ENCODE measurements at places on chromosomes 13 and 19.

GRCh38 chr19:18487576-18488402, 34.1 kb downstream of the ELL start:
- no peak for DNase-seq

- no peak for DNase-seq
Measured at GRCh38 chr13:113784645-113785024, 25.6 kb downstream of the TMEM255B start.

DNA sequence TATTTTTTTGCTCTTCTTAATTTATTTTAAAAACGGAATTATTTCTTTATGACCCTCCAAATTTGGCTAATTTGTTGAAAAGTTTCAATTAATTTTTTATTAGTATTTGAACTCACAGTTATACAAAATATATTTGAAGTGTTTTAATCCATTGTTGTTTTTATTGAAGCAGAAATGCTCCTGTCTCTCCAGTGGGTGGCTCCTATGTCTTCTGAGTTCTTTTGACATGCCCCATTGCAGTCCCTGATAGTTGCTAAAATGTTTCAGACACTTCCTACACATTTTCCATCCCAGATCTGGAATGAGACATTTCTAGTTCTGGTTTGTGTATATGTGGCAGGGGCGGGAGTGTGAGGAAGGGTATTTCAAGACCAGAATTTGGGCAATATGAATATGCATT, 579.4 kb upstream of the PRR20A start:
- DNase-seq = peak; percentile 68

- DNase-seq = no peak
Measured at GRCh38 chr19:20273951-20274570, 107.0 kb downstream of the ZNF486 start.

- DNase-seq = no peak
Measured at GRCh38 chr19:29593869-29594268, 12.2 kb upstream of the POP4 start.

DNA sequence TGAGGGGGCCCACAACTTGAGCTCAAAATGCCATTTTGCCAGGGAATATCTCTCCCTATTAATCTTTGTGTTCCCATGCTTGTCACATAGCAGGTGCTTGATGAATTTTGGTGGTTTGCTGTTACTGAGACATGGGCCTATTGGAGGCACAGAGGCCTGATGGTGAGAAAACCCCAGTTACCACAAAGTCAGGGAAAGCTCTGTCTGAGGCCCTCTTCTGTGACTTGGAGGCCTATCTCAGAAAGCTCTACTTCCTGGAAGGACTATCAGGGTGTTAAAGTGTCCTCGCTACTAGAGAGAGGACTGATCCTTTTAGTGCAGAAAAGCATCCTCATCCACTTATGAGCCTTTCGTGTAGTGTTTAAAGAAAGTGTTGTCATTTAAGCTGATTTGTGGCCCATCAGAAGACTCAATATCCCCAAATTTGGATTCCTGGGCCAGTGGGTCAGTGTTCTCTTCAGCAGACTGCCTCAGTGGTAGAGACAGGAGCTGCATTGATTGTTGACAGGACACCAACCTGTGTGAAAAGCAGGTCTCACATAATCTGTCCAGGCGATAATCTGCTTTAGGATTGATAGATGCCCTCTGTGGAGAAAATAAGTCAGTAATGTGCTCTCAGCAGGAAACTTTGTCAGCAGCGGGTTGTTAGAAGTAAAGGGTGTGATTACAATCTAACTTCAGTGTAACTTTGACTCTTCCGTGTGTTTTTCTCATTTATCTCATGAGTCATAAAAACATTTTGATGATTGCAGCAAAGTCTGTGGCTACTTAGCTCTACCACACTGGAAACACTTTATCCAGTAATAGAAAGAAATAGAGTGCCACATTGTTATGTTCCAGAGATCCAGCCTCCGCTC, 121.0 kb downstream of the AKAP11 start:
- DNase-seq = no peak

- no peak for DNase-seq
Measured at GRCh38 chr13:29716493-29716892, 121.0 kb upstream of the SLC7A1 start.

DNA sequence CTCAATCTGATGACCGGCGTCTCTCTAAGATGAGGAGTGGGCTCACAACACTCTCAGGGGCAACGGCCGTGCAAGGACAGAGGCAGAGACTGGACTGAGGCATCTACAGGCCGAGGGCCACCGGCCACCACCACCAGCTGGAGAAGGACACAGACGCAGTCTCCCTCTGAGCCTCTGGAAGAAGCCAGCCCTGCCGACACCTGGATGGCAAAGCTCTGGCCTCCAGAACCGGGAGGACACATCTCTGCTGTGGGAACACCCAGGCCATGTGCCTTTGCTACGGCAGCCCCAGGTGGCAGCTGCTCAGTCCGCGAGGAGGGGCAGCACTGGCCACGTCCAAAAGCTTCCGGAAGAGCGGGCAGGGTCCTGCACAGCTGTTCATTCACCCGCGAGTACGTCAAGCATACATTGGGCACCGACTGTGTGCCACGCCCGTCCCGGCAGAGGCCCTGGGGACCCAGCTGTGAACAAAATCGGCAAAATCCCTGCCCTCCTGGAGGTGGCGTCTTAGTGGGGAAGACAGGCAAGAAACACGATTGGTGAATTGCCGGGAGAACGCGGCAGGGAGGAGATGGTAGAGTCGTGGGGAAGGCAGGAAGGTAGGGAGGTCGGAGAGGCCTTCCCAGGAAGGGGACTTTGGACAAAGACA, 17.1 kb downstream of the C2CD4C start:
- no peak for DNase-seq

- peak; percentile 53 for DNase-seq
Measured at GRCh38 chr13:28527629-28528028, 32.7 kb upstream of the FLT1 start.

DNA sequence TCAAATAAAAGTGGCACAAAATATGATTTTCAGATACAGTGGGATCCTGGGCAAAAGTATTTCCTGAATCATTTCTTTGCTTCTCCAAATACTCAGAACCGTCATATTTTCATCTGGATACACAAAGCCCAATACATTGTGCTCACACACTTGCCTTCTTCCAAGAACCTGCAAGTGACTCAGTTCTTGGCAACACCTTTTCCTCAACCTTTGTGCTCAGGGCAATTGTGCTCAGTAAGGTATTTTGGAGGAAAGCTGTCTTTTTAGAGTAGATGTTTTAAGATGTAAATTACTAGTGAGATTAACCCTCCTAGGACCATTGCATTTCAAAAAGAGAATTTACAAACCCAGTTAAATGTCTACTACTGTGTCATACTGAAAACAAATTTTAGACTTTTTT, 233.5 kb downstream of the EFNB2 start:
- no peak for DNase-seq

DNA sequence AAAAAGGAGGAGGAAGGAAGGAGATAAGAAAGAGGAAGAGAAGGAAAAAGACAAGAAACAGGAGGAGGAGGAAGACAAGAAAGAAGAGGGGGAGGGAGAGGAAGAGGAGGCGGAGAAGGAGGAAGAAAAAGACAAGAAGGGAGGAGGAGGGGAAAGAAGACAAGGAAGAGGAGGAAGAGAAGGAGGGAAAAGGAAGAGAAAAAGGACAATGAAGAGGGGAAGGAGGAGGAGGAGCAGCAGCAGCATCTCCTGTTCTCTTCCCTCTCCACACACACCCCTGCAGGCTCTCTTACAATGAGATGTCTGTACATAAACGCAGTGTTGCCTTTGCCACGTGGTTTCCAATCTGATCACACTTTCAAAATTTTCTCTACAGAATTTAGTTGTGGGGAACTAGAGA, 66.6 kb downstream of the RUBCNL start:
- DNase-seq = no peak

- DNase-seq = no peak
Measured at GRCh38 chr13:99501848-99502301, 603 bp downstream of the TM9SF2 start.

DNA sequence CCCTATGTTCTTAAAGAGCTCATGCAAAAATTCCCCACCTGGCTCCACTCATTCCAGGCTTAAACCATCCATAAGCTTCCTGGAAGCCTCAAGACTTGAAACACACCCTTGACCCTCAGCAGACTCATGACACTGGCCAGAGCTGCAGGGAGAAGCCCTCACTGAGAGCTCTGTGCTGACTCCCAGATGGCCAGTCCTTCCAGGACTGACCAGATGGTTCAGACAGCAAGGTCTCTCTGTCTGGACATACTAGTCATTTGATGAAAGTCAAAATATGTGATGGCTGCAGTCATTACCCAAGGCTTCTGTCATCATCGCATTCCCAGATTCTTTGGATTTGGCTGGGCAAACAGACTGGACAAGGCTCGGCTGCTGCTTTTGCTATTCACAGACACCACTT, 397.4 kb downstream of the FOXO1 start:
- no peak for DNase-seq

DNA sequence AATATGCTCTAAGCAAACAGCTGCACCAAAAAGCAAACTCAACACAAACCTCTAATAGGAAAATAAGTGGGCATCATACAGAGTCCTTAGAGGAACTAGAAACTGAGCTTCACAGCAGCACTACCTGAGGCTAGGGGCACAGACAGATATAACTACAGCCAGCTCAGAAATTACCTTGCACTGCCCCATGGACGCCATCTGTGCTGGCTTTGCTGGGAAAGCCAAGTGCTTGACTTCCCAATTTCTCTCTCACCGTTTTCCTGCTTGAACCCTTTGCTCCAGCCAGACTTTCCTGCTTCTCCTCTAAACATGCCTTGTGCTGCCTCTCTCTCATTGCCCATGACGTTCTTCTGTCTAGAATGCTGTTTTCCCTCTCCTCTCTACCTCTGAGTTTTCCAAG, 29.3 kb downstream of the MTUS2 start:
- no peak for DNase-seq

DNA sequence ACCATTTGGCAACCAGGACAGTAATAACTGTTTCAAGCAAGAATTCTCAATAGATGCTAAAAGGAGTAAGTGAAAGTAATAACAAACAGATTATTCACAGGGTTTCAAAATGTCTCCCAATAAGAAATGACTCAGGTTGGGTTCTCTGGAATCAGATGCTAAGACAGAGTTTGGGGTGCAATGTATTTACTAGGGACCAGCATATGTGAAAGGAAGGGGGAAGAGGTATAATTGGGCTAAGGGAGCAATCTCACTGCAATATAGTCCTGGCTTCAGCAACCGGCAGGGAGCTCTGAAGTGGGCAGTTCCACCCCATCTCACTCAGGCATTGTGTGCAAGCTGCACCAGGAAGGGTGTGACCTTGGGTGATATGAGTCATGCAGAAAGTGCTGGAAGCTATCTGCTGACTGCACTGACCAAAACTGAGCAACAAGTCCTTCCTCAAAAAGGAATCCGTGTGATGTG, 23.4 kb downstream of the ZDHHC20 start:
- no peak for DNase-seq

- no peak for DNase-seq
Measured at GRCh38 chr19:35755550-35756376, 1.1 kb downstream of the HSPB6 start.

GRCh38 chr13:26440111-26440510, 117.4 kb upstream of the WASF3 start:
- DNase-seq = no peak

DNA sequence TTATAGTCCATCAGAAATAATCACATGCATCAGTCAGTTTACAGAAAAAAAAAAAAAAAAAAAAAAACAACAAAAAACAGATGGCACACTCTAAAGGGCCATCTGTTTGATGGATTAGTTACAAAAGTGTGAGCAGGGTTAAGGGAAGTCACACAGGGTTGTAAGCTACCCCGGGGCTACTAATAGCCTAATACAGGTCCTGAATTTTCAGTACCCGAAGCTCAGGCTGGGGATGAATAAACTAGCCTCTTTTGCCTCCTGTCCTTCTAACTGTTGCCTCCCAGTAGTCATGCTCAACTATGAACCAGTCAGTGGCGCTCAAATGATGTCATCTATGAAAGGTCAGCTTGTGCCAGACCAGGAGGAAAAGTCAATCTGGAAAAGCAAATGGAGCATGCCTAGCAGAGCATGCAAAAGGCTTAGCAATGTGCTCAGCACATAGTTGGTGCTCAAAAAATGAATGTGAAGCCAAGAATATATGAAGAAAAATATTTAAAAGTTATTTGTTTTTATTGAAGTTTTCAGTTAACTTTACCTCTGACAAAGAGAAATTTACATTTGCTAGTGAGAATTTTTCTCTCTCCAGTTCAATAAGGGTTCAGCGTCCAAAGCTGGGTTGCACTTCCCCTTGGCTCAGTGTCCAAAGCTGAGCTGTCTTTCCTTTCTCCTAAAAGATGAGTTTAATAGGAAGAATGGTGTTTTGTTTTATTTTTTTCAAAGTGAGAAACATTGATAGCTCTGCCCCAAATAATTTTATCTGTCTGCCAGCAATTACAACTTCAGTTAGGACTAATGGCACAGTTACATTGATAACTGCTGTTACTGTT, 30.8 kb upstream of the LRCH1 start:
- DNase-seq = no peak

DNA sequence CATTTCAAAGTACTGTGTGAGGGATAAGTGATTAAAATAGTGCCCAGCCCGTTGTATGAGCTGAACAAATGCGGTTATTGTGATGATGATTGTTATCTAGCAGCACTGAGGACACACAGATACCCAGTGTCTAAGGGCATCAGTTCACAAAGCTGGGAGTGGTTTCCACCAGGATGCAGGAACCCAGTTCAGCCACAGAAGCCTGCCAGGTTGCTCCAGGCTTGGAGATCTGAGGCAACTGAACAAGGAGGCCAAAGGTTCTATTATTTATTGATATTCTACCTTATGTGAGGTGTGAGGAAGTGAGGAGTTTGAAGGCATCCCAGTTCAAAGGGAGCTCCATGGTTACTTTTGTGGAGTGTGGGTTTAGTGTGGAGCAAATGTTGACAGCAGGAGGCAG, 13.2 kb downstream of the DIAPH3 start:
- DNase-seq = no peak

DNA sequence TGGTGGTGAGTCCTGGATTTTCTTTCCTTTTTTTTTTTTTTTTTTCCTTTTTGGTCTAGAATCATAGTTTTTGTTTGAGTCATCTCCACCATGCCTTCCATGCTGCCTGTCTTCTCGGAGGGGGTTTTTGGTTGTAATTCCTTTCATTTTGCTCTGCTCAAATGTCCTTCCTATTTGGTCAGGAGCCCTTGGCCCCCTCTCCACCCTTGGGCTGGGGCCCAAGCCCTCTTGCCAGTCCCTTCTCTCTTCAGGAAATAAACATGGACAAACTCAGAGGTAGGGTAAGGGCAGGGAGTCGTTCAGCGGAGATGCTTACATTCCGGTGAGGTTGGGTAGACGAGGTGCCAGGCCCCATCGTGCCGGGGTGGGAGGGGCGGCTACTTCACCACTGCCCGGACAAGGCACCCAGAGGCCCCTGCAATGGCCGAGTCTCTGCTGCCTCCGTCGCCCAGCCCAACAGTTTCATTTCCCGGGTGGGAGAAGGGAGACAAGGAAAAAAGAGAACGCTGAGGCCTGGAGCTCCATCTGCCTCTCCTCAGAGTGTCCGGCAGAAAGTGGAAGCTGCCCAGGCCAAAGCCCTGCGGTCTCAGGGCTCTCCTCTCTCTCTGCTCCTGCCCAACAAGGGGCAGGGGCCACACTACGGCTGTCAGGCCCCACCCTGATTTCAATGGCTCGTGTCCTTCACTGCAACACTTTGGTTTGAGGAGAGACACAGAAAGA, 12.7 kb downstream of the ZNF574 start:
- DNase-seq = no peak

- DNase-seq = no peak
Measured at GRCh38 chr19:764301-764700, 13.4 kb downstream of the MISP start.

Data from Kasumi-1 (cell line).